ACHN (cell line): ENCODE measurements at places on chromosomes 7 and 10.

DNA sequence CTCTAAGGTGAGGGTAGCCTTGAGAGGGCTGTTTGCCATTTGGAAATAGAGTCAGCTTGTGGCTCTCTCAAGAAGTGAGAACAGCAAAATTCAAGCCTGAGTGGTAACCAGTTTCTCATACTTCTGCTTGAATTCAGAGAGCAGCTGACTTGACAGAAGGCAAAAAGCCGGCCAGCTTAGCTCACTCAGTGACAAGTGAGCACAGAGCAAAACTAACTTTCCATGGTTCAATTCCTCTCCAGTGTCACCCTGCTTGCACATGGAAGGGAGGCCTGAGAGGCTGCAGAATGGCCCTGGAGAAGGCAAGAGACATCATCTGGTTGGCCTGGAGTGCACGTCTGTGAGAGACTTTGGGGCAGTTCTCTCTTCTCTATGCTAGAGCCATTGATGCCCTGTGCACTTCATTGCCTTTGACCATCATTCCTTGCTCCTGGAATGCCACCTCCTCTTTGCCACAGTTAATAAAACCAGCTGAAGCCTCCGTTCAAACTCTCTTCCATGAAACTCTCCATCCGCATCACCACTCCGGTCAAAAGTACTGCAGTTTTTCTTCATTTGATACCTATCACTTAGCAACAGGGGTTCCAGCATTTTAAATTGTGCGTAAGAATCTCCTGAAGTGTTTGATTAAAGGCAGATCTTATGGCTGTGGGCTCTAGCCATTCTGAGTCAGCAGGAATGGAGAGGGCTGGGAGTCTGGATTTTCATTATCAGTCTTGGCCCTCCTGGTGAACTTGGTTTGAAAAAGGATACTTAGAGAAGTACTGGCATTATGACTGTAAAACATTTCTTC lies 69.8 kb upstream of the PIK3CG start:
- DNase-seq: no peak

GRCh38 chr7:101998906-101999240 lies 181.4 kb downstream of the CUX1 start:
- DNase-seq: no peak

- DNase-seq: no peak
These were observed 10.4 kb downstream of the INPP5F start for GRCh38 chr10:119736220-119736619.

DNA sequence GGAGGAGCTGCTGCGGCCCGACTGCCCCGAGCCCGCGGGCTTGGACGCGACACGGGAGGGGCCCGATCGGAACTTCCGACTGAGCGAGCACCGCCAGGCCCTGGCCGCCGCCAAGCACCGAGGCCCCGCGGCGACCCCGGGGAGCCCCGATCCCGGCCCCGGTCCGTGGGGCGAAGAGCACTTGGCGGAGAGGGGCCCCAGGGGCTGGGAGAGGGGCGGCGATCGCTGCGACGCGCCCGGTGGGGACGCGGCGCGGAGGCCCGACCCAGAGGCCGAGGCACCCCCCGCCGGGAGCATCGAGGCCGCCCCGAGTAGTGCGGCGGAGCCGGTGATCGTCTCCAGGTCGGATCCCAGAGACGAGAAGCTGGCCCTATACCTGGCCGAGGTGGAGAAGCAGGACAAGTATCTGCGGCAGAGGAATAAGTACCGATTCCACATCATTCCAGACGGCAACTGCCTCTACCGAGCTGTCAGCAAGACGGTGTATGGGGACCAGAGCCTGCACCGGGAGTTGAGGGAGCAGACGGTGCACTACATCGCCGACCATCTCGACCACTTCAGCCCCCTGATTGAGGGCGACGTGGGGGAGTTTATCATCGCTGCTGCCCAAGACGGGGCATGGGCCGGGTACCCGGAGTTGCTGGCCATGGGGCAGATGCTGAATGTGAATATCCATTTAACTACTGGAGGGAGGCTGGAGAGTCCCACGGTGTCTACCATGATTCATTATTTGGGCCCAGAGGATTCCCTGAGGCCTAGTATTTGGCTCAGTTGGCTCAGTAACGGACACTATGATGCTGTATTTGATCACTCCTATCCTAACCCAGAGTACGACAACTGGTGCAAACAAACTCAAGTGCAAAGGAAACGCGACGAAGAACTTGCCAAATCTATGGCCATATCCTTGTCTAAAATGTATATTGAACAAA lies 1.4 kb downstream of the OTUD1 start:
- DNase-seq: peak; percentile 2

DNA sequence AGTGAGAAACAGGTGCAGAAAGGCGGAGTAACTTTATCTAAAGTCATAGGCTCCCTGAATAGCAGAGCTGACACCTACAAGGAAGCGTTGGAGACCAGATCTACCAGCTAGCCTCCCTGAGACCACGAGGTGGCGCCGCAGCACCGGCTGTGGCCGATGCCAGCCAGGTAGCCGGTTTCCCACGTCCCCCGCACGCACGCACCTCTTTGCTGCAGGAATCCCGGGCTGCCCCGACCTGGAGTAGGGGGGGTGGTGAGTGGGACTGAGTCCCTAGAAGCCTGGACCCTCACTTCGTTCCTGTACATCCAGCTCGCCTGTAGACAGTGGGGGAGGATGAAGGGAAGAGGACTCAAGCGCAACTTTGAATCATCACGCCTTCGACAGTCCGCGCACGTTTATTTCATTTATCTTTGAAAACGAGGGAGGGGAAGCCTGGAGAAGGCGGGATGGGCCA lies 3.7 kb downstream of the ELOVL3 start:
- DNase-seq: peak; percentile 84

DNA sequence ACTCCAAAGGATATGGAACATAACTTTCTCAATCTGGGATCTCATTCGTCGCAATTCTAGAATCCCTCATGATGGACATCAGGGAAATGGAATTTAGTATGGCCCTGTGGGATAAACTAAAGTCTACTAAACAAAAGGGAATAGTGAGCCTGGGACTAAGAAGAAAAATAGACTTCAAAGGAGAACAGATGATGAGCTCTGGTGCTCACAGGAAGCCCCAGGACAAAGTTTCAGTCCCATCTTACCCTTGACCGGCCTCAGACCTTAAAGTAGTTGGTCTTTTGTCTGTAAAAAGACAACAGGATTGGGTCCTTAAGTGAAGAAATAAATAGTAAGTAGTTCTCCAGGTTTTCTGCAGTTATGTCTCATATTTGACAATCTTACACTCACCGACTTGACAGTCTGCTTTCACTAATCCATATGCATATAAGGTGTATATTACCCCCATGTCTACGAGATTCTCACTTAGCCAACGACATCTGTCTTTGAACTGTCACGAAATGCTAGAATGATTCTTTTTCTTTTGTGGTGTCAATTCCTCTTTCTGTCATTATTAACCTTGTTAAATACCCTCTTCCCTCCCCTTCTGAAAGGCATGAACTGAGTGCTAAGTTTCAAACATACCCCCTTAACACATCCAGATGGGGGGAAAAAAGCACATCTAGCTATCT lies 10.9 kb upstream of the IKZF1 start:
- no peak for DNase-seq

DNA sequence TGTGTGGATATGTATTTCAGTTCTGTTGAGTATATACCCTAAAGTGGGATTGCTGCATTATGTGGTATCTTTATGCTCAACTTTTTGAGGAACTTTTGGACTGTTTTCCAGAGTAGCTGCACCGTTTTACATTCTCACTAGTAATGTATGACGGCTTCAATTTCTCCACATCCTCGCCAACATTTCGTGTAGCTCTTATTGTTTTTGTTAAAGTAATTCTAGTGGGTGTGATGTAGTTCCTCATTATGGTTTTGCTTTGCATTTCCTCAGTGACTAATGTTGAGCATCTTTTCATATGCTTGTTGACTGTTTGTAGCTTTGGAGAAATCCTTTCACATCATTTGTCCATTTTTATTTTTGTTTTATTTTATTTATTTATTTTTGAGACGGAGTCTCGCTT lies 4.5 kb downstream of the STMP1 start:
- no peak for DNase-seq

DNA sequence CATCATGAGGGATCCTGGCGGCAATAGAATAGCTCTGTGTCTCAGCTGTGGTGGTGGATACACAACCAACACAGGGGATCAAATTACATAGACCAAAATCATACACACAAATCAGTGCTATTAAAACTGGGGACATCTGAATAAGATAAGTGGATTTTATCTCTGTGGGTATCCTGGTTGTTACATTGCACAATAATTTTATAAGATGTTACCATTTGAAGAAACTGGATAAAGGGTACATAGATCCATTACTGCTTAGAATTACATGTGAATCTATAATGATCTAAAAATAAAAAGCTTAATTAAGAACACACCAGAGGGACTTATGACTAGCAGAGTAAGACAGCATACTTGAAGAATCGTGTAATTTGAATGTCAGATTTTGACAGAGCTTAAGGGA lies 8.2 kb upstream of the FAM3C start:
- DNase-seq: no peak

- no peak for DNase-seq
These were observed 166.6 kb upstream of the MKLN1 start for GRCh38 chr7:131161103-131161502.

DNA sequence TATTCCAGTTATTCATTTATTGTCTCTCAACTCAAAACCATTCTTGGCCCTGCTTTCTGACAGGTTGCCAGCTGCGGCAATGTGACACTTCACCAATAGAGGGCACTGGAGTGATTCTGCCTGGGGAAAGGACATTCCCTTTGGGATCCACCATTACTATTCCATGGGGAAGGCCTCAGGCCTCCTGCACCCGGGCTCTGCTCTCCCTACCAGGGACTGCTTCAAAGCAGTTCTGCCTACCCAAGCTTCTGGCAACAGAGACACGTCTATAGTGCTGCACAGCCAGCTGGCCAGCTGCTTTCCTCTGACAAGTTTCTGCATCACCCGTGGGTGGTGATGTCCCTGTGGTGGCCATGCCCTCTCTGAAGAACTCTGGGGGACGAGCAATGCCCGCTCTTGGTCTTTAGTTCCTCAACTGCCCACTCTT lies 163.8 kb downstream of the ELMO1 start:
- DNase-seq: peak; percentile 69

DNA sequence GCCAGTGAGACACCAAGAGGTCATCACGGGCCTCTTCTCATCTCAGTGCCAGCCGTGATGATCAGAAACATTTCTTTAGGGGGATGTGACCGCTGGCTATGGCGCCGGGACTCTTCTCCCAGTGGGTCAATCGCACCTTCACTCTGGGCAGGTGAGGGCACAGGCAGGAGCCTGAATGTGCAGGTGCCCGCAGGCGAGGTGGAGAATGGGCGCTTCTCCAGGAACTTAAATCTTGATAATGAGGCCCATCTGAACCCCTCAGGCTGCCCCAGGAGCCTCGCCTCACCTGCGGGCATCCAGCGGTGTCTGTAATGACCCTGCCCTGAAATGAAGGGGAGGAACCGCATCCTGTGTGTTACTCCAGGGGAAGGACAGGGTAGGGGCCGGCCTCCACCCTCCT lies 204.7 kb downstream of the ADARB2 start:
- DNase-seq: no peak

- no peak for DNase-seq
These were observed 4.0 kb upstream of the ARMH3 start for GRCh38 chr10:102059987-102060386.

DNA sequence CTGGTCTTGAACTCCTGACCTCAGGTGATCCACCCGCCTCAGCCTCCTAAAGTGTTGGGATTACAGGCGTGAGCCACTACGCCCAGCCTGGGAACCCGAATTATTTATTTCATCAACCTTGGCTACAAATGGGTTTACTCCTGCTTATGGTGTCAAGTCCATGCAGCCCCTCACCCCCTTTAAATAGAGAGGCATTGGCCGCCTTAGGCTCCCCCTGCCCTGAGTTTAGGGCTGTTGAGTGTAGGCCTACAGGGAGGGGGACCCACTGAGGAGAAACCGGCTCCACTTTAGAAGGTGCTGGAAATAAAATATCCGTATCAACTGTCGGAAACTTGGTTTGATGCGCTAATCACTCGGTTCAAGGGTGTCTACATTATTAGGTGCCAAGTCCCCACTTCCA lies 8.7 kb upstream of the SP8 start:
- DNase-seq: no peak

DNA sequence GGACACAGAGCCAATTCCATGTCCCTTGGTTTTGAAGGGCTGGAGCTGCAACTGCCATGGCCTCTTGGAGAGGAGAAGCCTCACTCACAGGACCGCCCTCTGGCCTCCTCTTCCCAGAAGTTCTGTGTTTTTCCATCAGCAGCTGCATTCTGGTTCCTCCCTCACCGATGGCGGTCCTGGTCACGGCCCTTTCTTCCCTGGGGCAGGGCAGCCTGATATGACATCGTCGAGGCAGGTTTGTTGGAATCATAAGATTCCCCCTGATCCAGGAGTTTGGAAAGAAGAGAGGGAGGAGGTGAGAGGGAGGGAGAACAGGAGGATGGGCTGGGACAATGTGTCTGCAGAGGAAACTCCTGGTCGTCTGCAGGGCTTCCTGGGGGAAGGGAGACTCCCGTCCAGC lies 82.7 kb upstream of the PDZD8 start:
- DNase-seq: no peak

DNA sequence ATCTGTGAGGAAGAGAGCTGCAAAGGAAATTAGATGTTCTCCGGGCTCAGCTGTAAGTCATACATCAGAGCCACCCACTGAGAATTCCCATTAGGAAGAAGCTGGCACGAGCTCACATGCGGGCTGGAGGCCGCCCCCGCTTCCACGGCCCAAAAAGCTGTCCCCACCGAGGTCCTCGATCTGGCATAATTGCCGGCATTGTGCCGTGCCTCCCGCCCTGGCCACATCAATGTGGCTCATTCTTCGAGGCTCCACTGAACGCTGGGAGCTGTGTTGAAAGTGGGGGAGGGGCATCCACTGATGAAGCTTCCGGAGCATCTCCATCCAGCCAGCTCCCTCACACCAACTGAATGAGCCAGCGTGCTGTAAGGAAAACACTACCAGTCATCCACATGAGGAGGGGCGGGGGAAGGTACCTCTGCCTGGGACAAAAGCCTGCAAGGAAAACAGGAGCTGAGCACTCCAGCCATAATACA lies 173.1 kb downstream of the PTPRN2 start:
- DNase-seq: no peak
